Chondrocyte (in vitro differentiated cells): ENCODE measurements at places on chromosomes 3 and 15.
A peak's percentile ranks its signal among the peaks of the same experiment; 100 is the strongest.

DNA sequence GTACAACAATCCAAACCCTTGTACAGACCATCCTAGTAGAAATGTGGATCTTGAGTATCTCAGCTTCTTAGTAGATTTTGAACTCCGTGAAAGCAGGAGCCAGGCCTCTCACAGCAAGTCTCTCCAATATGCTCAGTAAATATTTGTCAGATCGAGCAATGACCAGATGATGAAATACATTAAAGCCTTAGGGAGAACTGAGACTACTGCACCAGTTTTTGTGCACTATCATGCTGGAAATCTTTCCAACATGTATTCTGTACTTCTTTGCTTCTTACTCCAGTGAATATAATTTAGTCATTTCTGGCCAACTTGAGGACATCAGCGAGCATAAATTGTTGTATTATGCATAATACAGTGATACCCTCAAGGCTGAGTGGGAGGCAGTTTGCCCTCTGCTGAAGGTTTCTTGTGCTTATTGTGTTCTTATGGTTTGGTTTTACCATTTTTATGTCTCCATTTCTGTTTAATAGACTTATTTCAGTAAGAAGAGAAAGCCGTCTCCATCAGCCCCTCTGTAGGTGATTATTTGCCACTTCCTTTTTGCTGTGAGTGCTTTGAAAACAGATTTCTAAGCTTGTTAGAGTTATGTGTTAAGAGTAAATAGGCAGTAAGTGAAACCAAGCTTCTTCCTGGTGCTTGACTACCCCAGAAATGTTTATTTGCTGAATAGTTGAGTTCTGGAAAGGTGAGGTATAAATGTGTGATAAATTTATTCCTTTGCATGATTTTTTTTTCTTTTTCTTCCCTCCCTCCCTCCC, 147.1 kb downstream of the PGPEP1L start:
- H3K27me3 ChIP-seq, result no peaks in the 10 kb centered on the region
- H3K4me3 ChIP-seq, result no peak overlapping the region
- DNase-seq, result no peak
- peaks cover 92% of the 10 kb centered on the region for H3K4me1 ChIP-seq
- no peaks in the 10 kb centered on the region for H3K36me3 ChIP-seq

DNA sequence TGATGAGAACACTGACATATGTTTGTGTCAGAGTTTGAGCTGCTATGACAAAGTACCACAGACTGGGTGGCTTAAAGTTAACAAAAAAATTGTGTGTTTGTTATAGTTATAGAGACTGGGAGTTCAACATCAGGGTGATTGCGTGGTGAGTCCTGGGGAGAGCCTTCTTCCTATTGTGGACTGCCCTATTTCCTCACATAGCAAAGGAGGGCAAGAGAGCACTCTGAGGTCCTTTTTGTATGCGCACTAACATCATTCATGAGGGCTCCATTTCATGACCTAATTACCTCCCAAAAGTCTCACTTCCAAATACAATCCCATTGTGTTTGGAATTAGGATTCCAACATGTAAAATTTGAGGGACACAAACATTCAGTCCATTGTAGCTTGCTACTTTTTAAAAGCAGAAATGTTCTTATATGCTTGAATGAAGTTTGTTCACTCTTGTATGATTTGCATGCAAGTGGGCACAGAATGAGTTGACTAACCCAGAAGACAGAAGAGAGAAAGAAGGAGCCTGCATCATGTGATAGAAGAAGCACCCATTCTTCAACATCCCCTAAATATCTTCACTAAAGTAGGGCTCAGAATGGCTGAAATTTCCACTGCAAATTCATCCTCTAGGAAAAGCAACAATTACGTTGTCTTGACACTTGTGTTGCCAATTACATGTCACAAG, 18.9 kb upstream of the ALCAM start:
- H3K27ac ChIP-seq, result no peak overlapping the region
- H3K36me3 ChIP-seq, result no peaks in the 10 kb centered on the region
- DNase-seq, result no peak
- H3K4me1 ChIP-seq, result peaks cover 22% of the 10 kb centered on the region
- H3K27me3 ChIP-seq, result no peaks in the 10 kb centered on the region

DNA sequence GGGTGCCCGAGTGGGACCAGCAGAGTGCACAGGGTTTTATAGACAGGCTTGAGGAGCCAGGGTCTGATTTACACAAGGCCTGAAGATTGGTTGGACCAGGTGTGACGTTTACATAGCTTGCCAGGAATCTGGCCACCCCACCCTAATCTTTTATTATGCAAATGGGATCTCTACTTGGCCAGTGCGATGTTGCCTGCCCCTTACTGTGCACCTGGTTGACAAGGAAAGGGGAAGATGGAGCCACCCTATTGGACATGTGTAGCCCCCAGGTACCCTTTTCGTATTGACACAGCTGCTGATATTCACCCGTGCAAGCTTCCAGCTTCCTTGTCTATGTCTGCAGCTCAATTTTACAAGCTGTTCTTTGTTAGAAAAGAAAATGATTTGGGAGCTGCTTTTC, 132.0 kb downstream of the ARNT2 start:
- no peak overlapping the region for H3K4me3 ChIP-seq
- no peak for DNase-seq
- H3K27ac ChIP-seq, result no peak overlapping the region
- H3K27me3 ChIP-seq, result no peaks in the 10 kb centered on the region

- no peak for DNase-seq
- no peak overlapping the region for H3K4me3 ChIP-seq
- no peak overlapping the region for H3K27ac ChIP-seq
- H3K27me3 ChIP-seq, result no peaks in the 10 kb centered on the region
Measured at GRCh38 chr3:15470261-15470660, 42.9 kb downstream of the EAF1 start.

DNA sequence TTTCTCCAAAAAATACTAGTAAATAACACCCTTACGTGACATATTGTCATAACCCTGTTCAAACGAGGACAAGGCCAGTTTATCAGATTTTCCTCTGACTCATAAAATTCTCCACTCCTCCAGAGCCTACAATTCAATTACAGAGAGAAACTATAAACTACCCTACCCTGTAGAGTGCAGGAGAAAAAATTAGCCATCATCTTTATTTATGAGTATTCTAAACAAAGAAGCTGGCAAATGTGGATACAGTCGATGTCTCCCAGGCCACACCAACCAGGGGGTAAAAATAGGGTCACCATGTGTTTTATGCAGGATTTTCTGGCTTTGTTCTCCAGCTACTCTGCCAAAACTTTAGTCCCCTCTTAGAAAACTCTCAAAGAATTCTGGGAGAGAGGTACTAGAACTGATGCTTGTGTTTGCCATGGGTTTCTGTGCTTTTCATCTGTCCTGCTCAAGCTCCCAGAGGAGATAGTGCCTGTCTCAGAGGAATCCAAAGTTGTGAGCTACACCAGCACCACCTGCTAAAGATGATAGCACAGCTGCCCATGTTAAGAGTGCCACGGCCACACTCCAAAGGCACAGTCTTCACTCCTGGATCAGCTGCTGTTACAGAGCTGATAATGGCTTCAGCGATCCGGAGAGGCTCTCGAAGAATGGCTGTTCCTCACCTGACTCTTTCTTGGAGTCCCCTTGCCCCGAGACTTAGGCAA, 150.2 kb downstream of the IMPG2 start:
- H3K4me3 ChIP-seq, result no peak overlapping the region
- H3K36me3 ChIP-seq, result peaks cover 1% of the 10 kb centered on the region
- DNase-seq, result no peak
- no peaks in the 10 kb centered on the region for H3K4me1 ChIP-seq
- no peak overlapping the region for H3K27ac ChIP-seq

- no peak for DNase-seq
- no peak overlapping the region for H3K4me3 ChIP-seq
- H3K4me1 ChIP-seq, result peaks cover 24% of the 10 kb centered on the region
Measured at GRCh38 chr15:76433798-76434400, 97.3 kb downstream of the ISL2 start.

GRCh38 chr3:139540651-139541531, 1.3 kb upstream of the RBP1 start:
- no peak overlapping the region for H3K27ac ChIP-seq
- no peaks in the 10 kb centered on the region for H3K36me3 ChIP-seq
- peaks cover 42% of the 10 kb centered on the region for H3K4me1 ChIP-seq

GRCh38 chr15:68429691-68430470, 2.1 kb downstream of the ITGA11 start:
- no peaks in the 10 kb centered on the region for H3K27me3 ChIP-seq
- H3K27ac ChIP-seq, result peak overlapping the region; percentile 95
- peaks cover 32% of the 10 kb centered on the region for H3K36me3 ChIP-seq
- H3K4me3 ChIP-seq, result peak overlapping the region; percentile 97
- peaks cover 64% of the 10 kb centered on the region for H3K4me1 ChIP-seq

- H3K4me1 ChIP-seq, result no peaks in the 10 kb centered on the region
- H3K4me3 ChIP-seq, result no peak overlapping the region
- H3K27me3 ChIP-seq, result no peaks in the 10 kb centered on the region
- H3K36me3 ChIP-seq, result peaks cover 23% of the 10 kb centered on the region
- H3K27ac ChIP-seq, result no peak overlapping the region
Measured at GRCh38 chr3:123947482-123947881, 13.5 kb downstream of the CCDC14 start.

DNA sequence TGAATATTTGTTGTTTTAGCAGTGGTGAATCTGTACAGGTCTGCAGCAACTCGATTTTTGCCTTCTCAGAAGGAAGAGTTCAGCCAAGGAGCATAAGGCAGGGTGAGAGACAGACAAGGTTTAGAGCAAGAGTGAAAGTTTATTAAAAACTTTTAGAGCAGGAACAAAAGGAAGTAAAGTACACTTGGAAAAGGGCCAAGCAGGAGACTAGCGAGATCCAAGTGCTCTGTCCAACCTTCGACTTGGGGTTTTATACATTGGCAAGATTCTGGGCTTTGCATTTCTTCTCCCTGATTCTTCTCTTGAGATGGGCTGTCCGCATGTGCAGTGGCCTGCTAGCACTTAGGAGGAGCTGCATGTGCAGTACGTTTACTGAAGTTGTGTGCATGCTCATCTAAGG, 46.7 kb upstream of the AADACL2 start:
- no peak overlapping the region for H3K27ac ChIP-seq
- H3K27me3 ChIP-seq, result peaks cover 5% of the 10 kb centered on the region
- no peak overlapping the region for H3K4me3 ChIP-seq
- no peaks in the 10 kb centered on the region for H3K36me3 ChIP-seq
- no peak for DNase-seq
- H3K4me1 ChIP-seq, result no peaks in the 10 kb centered on the region

GRCh38 chr3:54736459-54736858, 191.4 kb downstream of the LRTM1 start:
- no peaks in the 10 kb centered on the region for H3K4me1 ChIP-seq
- DNase-seq, result no peak
- H3K27me3 ChIP-seq, result peaks cover 13% of the 10 kb centered on the region
- H3K36me3 ChIP-seq, result no peaks in the 10 kb centered on the region
- no peak overlapping the region for H3K4me3 ChIP-seq

- no peak overlapping the region for H3K27ac ChIP-seq
- H3K36me3 ChIP-seq, result no peaks in the 10 kb centered on the region
- DNase-seq, result no peak
- H3K4me1 ChIP-seq, result peaks cover 6% of the 10 kb centered on the region
- H3K27me3 ChIP-seq, result no peaks in the 10 kb centered on the region
Measured at GRCh38 chr3:103388214-103388613, 953.4 kb downstream of the ZPLD1 start.

DNA sequence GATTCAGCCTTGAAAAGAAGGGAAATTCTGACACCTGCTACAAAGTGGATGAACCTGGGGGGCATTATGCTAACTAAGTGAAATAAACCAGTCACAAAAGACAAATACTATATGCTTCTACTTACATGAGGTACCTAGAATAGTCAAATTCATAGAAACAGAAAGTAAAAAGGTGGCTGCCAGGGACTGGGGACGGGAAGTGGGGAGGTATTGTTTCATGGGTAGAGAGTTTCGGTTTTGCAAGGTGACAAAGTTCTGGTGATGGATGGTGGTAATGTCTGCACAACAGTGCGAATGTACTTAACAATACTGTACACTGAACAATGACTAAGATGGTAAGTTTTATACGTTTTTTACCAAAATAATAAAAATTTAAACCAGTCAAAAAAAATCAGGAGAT, 4.8 kb downstream of the IDH2 start:
- no peak for DNase-seq
- peak overlapping the region; percentile 95 for H3K27ac ChIP-seq
- H3K36me3 ChIP-seq, result no peaks in the 10 kb centered on the region
- no peaks in the 10 kb centered on the region for H3K27me3 ChIP-seq
